Activated naive CD8-positive, alpha-beta T cell treated with anti-CD3 and anti-CD28 coated beads, Interleukin-2, amount 10 ng/mL, durations not matched to agents 7 days and 5 days (primary cell): ENCODE measurements at places on chromosomes 3 and 15.

DNA sequence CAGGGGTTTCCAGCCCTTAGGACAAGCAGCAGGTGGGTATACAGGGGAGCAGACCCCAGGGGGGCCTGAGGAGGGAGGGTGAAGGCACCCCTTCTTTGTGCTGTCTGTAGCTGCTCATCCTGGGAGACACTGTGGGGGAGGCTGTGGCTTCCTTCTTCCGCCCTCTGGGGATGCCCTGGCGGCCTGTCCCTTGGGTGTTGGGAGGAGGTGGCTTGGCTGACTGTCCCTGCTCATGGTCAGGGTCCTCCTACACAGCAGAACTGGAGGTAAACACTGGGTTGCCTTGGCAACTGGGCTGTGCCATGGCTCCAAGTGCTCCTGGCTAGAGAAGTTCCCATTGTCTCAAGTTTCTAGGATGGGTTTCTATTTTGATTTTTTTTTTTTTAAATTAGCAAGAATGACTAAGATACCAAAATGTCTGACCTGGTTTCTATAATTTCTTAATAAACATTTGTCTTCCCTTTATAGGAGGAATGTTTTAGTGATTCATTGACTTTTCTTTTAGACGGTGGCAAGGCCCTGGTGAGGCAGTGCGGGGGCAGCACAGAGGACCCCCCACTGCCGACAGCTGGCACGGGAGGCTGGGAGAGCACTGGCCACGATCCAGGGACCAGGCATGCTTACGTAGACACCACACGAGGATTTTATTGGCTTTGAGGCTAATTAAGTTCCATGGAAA, 12.4 kb downstream of the KLF13 start:
- H3K4me1 ChIP-seq = peaks cover 97% of the 10 kb centered on the region
- H3K36me3 ChIP-seq = peaks cover 11% of the 10 kb centered on the region
- H3K27me3 ChIP-seq = no peaks in the 10 kb centered on the region
- H3K4me3 ChIP-seq = peak overlapping the region; percentile 68
- peak overlapping the region; percentile 80 for H3K27ac ChIP-seq

- peaks cover 28% of the 10 kb centered on the region for H3K4me1 ChIP-seq
- no peak overlapping the region for H3K4me3 ChIP-seq
- peaks cover 18% of the 10 kb centered on the region for H3K36me3 ChIP-seq
- no peak overlapping the region for H3K27ac ChIP-seq
- DNase-seq = no peak
Observed at GRCh38 chr3:171295484-171296373, 164.5 kb downstream of the TNIK start.

- H3K4me3 ChIP-seq = no peak overlapping the region
- H3K27ac ChIP-seq = no peak overlapping the region
- no peaks in the 10 kb centered on the region for H3K36me3 ChIP-seq
- H3K4me1 ChIP-seq = no peaks in the 10 kb centered on the region
- no peaks in the 10 kb centered on the region for H3K27me3 ChIP-seq
Observed at GRCh38 chr3:55013145-55013925, 85.5 kb upstream of the LRTM1 start.

DNA sequence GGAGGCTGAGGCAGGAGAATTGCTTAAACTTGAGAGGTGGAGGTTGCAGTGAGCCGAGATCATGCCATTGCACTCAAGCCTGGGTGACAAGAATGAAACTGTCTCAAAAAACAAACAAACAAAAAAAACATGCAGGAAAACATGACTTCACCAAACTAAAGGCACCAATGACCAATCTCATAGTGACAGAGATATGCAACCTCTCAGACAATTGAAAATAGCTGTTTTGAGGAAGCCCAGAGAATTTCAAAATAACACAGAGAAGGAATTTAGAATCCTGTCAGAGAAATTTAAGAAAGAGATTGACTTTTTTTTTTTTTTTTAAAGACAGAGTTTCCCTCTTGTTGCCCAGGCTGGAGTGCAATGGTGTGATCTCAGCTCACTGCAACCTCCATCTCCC, 26.1 kb downstream of the NCBP2 start:
- H3K4me3 ChIP-seq = no peak overlapping the region
- DNase-seq = no peak
- peaks cover 36% of the 10 kb centered on the region for H3K36me3 ChIP-seq
- no peaks in the 10 kb centered on the region for H3K27me3 ChIP-seq
- H3K4me1 ChIP-seq = no peaks in the 10 kb centered on the region
- H3K27ac ChIP-seq = no peak overlapping the region

- peaks cover 38% of the 10 kb centered on the region for H3K36me3 ChIP-seq
- no peak overlapping the region for H3K4me3 ChIP-seq
- H3K27ac ChIP-seq = no peak overlapping the region
- peaks cover 6% of the 10 kb centered on the region for H3K4me1 ChIP-seq
Observed at GRCh38 chr3:108029466-108029865, 61.4 kb downstream of the CD47 start.

DNA sequence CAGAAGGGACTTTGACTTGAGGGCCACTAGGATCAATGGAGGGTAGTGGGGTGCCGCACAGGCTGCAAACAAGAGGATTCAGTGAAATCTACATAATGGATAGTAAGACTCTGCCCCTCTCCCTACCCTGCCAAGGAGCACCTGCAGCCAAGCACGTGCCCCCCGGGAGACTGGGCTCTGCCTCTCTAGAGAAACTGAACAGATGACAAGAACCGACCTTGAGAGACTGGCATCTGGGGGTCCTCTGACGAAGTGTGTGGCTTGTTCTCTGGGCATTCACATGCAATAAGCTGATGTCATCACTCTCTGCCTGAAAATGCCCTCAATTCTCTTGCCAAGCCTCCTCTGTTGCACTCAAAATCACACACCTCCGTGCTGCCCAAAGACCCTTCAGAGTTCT, 132.3 kb downstream of the FAM43A start:
- H3K27me3 ChIP-seq = no peaks in the 10 kb centered on the region
- no peak overlapping the region for H3K4me3 ChIP-seq
- no peaks in the 10 kb centered on the region for H3K4me1 ChIP-seq
- H3K27ac ChIP-seq = no peak overlapping the region
- no peak for DNase-seq
- no peaks in the 10 kb centered on the region for H3K36me3 ChIP-seq

DNA sequence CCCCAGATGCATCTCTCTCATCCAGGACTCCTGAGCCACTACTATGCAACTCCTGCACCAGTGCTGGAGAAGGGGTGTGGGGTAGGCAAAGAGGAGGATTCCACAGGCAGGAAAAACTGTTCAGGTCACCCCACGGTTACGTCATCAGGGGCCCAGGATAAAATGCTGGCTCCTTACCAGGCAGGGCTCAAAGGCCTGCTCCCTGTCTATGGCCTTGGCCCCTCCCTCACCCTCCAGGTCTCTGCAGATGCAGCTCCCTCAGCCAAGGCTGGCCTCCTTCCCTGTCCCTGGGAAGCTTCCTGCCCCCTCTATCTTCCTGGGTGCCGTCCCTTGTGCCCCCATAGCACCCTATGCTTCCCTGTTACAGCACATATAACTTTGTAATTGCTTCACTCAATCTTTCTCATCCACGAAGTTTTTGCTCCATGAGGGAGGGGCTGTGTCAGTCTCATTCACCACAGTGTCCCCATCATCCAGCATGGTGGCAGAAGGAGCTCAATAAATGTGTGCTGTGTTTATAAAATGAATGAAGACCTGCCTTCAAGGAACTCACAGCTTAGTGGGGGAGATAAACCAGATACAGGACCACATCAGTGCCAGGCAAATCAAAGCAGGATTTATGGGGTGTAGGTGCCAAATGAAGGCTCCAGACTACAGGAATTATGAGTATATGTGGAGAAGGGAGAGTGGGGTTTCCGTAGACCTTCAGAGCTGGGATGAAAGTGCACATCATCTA, 18.6 kb downstream of the KBTBD13 start:
- H3K27me3 ChIP-seq = no peaks in the 10 kb centered on the region
- no peak overlapping the region for H3K27ac ChIP-seq
- DNase-seq = peak; percentile 10
- H3K36me3 ChIP-seq = peaks cover 3% of the 10 kb centered on the region
- H3K4me3 ChIP-seq = no peak overlapping the region

DNA sequence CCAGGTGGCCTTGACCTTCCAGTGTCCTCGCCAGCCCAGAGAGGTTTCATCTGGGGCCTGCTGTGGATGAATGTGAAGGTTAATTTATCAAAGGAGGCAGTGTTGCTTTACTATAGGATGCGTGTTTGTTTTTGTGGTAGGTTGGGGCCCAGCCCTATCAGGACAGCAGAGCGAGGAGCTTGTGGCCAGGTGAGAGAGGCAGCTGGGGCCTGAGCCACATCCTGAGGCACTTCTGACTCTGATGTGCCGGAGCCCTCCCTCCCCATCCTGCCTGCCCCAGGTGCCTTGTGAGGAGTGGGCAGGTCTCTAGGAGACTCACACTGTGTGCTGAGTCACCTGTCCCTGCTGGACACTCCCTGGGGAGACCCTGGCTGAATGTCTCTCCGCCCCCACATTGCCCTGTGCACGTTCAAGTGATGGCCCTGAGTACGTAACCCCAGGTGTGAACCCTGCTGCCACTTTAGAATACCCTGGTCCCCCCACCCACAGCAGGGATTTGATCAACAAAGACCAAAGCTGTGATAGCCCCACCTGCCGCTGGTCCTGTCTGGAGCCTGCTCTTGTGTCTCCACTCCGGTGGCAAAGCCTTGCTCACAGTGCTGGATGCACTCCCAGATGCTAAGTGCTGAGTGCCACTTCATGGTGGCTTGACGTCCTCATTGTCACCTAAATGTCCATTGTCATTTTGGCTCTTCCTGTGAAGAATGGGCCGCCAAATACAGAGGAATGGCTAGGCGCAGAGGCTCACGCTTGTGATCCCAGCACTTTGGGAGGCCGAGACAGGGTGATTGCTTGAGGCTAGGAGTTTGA, 16.0 kb downstream of the FBLN2 start:
- H3K27ac ChIP-seq = no peak overlapping the region
- H3K4me1 ChIP-seq = peaks cover 11% of the 10 kb centered on the region
- H3K4me3 ChIP-seq = peak overlapping the region; percentile 7
- DNase-seq = peak; percentile 44

DNA sequence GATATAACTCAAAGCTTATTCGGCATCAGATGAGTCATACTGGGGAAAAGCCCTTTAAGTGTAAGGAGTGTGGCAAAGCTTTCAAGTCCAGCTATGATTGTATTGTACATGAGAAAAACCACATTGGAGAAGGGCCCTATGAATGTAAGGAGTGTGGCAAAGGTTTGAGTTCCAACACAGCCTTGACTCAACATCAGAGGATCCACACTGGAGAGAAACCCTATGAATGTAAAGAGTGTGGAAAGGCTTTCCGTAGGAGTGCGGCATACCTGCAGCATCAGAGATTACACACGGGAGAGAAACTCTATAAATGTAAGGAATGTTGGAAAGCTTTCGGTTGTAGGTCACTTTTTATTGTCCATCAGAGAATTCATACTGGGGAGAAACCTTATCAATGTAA, 7.5 kb downstream of the ZNF621 start:
- no peaks in the 10 kb centered on the region for H3K27me3 ChIP-seq
- DNase-seq = no peak
- no peak overlapping the region for H3K4me3 ChIP-seq
- H3K4me1 ChIP-seq = peaks cover 11% of the 10 kb centered on the region
- no peak overlapping the region for H3K27ac ChIP-seq
- H3K36me3 ChIP-seq = peaks cover 87% of the 10 kb centered on the region

DNA sequence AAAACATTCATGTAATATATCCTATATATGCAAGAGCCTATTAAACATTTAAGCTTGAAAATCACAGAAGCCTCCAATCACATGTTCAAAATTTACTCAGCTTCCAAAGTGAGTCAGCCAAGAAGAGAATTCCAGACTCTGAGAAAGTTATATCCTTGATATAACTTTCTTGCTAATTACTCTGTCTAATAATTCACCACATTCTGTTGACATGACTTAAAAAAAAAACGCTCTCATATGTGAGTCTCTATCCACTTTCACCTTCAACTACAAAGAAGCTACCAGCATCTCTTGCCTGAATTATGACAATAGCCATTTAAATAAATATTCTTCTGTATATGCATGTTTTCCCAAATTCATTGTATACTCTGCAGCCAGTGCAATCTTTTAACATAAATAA, 1116.3 kb upstream of the CADM2 start:
- H3K27ac ChIP-seq = no peak overlapping the region
- H3K27me3 ChIP-seq = no peaks in the 10 kb centered on the region
- no peak overlapping the region for H3K4me3 ChIP-seq
- H3K4me1 ChIP-seq = no peaks in the 10 kb centered on the region
- no peak for DNase-seq

DNA sequence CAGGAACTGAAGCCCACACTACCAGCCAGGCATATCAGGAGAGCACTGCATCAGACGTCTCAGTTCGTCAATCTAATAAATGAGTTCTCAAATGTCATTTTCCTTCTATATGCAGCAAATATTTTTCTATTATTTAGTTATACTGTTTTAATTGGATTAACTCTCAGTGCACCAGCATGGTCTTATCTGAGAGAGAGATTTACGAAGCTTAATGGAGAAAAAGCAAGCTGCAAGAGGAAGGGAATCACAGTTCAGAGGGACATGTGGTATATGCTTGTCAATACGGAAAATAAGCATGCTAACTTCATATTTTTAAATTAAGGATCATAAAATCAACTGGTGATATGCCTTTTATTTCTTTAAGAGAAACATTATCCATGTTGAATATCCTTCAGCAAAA, 213.1 kb upstream of the NECTIN3 start:
- H3K36me3 ChIP-seq = no peaks in the 10 kb centered on the region
- H3K4me1 ChIP-seq = no peaks in the 10 kb centered on the region
- H3K4me3 ChIP-seq = no peak overlapping the region

DNA sequence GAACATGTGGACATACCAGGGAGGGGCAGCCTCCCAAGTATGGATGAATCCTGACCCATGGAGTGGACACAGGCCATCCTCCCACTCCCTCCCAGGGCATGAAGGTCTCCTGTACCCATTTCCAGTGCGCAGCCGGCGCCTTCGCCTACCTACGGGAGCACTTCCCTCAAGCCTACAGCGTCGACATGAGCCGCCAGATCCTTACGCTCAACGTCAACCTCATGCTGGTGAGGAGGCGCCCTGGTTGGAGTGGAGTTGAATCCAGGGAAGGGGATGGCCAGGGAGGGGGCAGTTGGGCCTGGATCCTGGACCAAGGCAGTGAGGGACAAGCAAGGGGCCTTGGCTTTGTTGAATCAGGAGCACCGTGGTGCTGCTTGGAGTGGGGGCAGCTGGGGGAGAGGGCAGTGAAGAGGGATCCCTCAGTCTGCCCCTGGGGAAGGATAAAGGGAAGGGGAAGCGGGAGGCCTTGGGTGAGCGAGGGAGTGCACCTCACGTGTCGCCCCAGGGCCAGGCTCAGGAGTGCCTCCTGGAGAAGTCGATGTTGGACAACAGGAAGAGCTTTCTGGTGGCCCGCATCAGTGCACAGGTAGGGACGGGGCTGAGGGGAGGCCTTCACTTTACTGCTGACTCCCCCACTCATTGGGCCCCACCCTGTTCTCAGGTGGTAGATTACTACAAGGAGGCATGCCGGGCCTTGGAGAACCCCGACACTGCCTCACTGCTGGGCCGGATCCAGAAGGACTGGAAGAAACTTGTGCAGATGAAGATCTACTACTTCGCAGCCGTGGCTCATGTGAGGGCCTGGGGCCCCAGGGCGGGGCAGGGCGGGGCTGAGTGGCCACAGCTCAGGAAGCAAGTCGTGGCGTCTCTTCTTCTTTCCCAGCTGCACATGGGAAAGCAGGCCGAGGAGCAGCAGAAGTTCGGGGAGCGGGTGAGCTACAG, 25.3 kb downstream of the PTPN23 start:
- H3K4me1 ChIP-seq = no peaks in the 10 kb centered on the region
- no peak for DNase-seq
- no peak overlapping the region for H3K27ac ChIP-seq

- H3K4me3 ChIP-seq = no peak overlapping the region
- peaks cover 20% of the 10 kb centered on the region for H3K36me3 ChIP-seq
- H3K27me3 ChIP-seq = no peaks in the 10 kb centered on the region
- peaks cover 28% of the 10 kb centered on the region for H3K4me1 ChIP-seq
- no peak for DNase-seq
- H3K27ac ChIP-seq = no peak overlapping the region
Observed at GRCh38 chr3:122676759-122677158, 3.9 kb upstream of the PARP14 start.
